ENCODE measurements at places on chromosomes 6 and 20.

DNA sequence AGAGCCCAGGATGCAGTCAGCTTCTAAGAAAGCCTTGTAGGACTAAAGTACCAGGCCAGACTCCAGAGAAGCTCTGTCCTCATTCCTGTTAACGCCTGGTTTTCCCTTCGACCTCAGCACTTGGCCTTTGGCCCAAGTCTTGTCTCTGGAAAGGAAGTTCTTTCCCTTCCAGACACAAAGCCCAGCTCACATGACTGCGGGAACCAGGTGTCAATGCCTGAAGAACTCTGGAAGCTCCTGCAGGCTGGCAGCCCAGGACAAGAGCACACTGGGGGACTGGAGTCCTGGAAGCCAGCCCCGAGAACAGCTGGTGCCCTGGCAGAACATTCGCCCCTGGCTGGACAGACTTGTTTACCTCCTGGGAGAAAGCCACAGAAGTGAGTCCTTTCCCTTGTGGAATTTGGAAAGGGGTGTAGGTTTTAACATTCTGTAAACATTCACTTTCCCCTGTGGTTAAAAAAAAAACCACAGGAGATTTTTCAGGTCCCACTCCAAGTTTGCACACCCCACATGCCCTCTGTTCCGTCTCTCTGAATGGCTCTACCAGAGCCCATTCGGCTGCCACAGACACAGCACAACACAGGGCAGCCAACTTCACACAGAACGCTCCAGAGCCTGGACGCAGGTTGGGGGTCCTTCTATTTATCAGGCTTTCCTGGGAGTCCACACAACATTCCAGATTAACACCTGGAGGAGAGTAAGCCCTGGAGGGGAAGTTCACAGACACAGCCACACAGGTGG is 18.1 kb downstream of the ACSS1 start:
- DNase-seq = no peak

DNA sequence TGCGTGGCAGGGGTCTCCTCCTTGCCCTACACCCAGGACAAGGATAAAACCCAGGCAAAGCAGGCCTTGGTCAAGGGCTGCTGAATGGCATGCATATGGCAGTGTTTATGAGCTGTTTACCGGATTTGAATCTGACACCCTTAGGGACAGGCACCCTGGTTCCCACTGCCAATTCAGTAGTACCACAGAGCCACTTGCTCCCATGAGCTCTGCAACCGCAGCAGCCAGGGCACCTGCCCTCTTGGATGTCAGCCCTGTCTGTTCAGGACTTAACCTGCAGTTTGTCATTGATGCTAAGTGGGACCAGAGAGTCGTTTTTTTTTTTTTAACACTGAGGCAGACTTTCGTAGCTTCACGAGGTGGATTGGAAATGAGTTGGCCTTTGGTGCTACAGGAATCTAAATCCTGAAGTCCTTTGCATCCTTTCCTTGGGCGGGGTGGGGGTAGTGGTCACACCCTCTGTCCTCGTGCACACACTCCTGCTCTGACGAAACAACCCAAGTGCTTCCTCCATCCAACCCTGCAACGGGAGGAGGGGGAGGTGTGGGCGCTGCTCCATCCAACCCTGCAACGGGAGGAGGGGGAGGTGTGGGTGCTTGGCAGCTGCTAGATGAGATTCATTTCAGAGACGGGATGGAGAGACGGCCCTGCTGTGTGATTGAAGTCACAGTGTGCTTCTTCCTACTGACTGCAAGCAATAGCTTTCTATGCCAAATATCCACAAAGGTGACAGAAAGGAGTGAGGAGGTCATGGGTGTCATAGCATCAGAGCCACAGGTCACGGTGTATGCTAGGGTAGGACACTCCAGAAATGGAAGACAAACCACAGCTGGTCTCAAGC is 166.5 kb downstream of the SMOC2 start:
- DNase-seq = no peak

DNA sequence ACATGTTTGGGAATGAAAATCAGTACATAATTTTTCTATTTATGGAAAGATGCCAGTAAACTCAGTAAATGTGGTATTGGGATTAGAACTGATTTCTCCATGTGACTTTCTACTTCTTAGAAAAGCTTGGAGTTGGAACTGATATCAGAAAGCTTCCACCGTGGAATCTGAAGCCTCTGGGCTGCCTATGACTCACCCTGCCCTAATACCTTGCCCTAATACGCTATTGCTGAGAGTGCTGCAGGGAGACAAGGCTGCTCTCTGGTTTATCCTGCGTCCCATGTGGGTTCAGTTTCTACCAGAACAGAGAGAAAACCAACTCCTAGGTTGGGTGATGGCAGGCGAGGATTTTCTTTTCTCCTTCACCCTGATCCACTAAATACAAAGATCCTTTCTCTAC is 3.3 kb upstream of the STMND1 start:
- no peak for DNase-seq

GRCh38 chr6:42104804-42105125 is 37.7 kb downstream of the C6orf132 start:
- DNase-seq = no peak

All from Jurkat, Clone E6-1 (cell line).